ENCODE measurements at places on chromosomes 12 and 14. TPM values are rescaled to one million over a fixed set of nuclear protein-coding genes. Genes with fewer than 3 reads are reported as not detected.

The ZFHX2 gene
- 2.4 TPM for total RNA-seq

The KRT85 gene
- not detected for total RNA-seq

The FLVCR2 gene
- 2.6 TPM for total RNA-seq

The LTA4H gene
- 63.7 TPM for total RNA-seq

The ESPL1 gene
- total RNA-seq: 58.4 TPM

The HPD gene
- total RNA-seq: not detected

The RFX4 gene
- total RNA-seq: not detected

The ENDOU gene
- total RNA-seq: not detected

The TBX5 gene
- not detected for total RNA-seq

The GSC gene
- not detected for total RNA-seq

The MIP gene
- not detected for total RNA-seq

The KCNC2 gene
- total RNA-seq: not detected

The GLIPR1L1 gene
- total RNA-seq: not detected

The ZC2HC1C gene
- 2.2 TPM for total RNA-seq

The NTN4 gene
- not detected for total RNA-seq

The FOXN4 gene
- total RNA-seq: not detected

The LYZ gene
- 8.8 TPM for total RNA-seq

The CCDC38 gene
- 0.46 TPM for total RNA-seq

The PRB2 gene
- total RNA-seq: not detected

The SLC10A1 gene
- not detected for total RNA-seq

The GDF3 gene
- not detected for total RNA-seq

The KLRC2 gene
- total RNA-seq: 5.7 TPM

The HCAR2 gene
- total RNA-seq: not detected

The KIF21A gene
- 44.6 TPM for total RNA-seq

The KCNJ8 gene
- not detected for total RNA-seq

The NXPH4 gene
- 0.47 TPM for total RNA-seq

The GLT1D1 gene
- 0.24 TPM for total RNA-seq

The HOXC9 gene
- total RNA-seq: not detected

The PTPRO gene
- 0.27 TPM for total RNA-seq

The CMKLR1 gene
- 0.57 TPM for total RNA-seq

The SLC39A5 gene
- total RNA-seq: 0.35 TPM

The AQP6 gene
- not detected for total RNA-seq

The SLC6A15 gene
- total RNA-seq: not detected

The RTN1 gene
- 0.13 TPM for total RNA-seq

The IFNG gene
- 427 TPM for total RNA-seq

The FOXN3 gene
- 73.9 TPM for total RNA-seq

The DCTN2 gene
- total RNA-seq: 99.3 TPM

The G2E3 gene
- total RNA-seq: 19.1 TPM

The RPL10L gene
- not detected for total RNA-seq

The KRT83 gene
- total RNA-seq: not detected

The POMT2 gene
- total RNA-seq: 21.6 TPM

The BCL2L14 gene
- total RNA-seq: 0.22 TPM

The PRPH gene
- not detected for total RNA-seq

The IL23A gene
- 26.9 TPM for total RNA-seq

The DCN gene
- total RNA-seq: not detected

The CHST11 gene
- total RNA-seq: 51.5 TPM

The KCNK10 gene
- not detected for total RNA-seq

The CAPZA3 gene
- total RNA-seq: not detected

The LRRC43 gene
- total RNA-seq: 0.26 TPM

The BDKRB2 gene
- total RNA-seq: not detected

The ZDHHC22 gene
- not detected for total RNA-seq

The RND1 gene
- 2.6 TPM for total RNA-seq

The MTA1 gene
- 124 TPM for total RNA-seq

The ARG2 gene
- total RNA-seq: 2.3 TPM

The OXA1L gene
- total RNA-seq: 126 TPM
